Stimulated activated CD4-positive, alpha-beta T cell treated with anti-CD3 and anti-CD28 coated beads, Interleukin-4, amount 100 ng/mL, for 24 hours (primary cell): ENCODE measurements at places on chromosomes 4 and X.

DNA sequence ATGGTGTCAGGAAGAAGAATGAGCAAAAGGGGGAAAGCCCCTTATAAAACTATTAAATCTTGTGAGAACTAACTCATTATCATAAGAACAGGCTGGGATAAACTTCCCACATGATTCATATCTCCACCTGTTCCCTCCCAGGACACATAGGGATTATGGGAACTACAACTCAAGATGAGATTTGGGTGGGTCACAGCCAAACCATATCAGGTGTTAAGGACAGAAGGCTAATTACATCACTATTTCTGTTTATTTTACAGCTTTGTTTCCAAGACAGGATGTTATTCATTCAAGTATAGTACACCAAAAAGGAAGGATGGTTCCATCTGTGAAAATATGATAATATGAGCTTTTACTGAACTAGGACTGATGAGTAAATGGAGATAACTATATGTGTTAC lies 63.7 kb upstream of the ARSJ start:
- DNase-seq = no peak

GRCh38 chr4:26299254-26299882 lies 21.4 kb upstream of the RBPJ start:
- no peak for DNase-seq

GRCh38 chrX:101347859-101348451 lies 587 bp downstream of the TIMM8A start:
- DNase-seq = no peak

- DNase-seq = no peak
Observed at GRCh38 chr4:185429660-185430059, 3.9 kb upstream of the UFSP2 start.

DNA sequence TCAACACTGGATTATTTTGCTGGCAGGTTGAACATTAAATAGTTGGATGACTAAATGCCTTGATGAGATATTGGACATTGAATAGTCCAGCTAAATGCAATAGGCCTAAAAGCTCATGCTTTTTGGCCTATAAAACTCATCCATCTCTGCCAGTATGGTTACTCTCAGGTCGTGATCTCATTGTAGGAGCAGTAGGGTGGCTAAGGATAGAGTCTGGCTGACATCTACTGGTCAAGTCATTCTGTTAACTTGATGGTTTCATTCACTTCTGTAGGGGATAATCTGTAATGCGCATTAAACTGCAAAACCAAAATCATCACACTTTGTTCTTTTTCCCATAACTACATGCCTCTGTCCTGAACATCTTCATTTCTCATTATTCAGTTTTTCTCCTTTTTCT lies 227.0 kb downstream of the DKK2 start:
- no peak for DNase-seq

DNA sequence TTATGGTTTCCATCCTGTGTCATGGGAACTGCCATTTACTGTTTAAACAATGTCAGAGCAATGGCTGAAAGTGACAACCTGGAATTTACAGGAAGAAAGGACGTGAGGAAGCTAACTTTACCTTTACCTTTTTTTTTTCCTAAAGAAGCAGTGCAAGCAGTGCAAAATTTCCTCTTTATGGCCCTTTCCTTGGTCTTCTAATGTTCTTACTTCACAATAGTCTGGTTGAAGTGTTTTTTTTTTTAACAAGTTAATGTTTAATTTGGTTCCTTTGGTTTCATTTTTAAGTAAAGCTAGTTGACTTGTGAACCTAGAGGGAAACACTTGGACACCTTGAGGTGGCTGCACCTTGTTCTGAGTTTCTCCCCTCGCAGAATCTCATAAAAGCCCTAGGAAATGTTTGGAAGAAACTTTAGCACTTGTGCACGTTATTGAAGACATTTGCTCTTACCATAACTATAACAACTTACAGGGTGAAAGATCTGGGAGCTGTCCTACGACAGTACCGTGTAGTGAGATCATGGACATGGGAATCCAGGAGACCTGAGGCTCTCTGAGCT lies 1.8 kb downstream of the SGMS2 start:
- no peak for DNase-seq

DNA sequence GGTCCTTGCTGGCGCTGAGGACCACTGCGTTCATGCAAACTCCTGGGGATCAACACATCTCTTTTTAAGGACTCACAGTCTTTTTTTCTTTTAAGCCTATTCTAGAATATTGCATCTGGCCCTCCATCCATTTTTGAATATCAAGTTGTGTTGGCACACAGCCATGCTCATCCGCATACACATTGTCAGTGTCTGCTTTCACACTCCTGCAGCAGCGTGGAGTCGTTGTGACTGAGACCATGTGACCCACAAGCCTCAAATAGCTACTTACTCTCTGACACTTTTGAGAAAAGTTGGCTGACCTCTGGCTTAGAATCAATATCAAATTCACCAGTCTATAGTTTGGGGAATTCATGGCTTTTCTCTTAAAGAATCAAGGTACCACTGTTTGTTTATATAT lies 191.8 kb upstream of the S100G start:
- DNase-seq = no peak

DNA sequence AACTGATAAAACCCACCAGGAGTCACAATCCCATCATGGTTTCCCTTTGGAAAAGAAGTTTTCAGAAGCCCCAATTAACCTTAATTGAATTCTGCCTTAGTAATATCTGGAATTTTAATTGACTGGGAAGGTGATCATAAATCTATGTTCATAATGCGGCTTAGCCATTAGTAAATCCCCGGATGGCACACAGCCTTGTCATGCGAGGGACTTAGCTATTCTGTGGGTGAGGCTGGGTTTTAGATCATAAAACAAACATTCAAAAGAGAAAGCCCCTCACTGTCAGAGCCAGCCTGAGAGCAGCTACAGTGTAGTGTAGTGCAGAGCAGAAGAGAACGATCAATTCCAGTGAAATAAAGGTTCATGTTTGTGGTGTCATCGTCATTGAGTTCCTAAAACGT lies 124.0 kb upstream of the NOCT start:
- DNase-seq = no peak

- DNase-seq = no peak
Observed at GRCh38 chrX:78593701-78594100, 65.4 kb downstream of the RTL3 start.

DNA sequence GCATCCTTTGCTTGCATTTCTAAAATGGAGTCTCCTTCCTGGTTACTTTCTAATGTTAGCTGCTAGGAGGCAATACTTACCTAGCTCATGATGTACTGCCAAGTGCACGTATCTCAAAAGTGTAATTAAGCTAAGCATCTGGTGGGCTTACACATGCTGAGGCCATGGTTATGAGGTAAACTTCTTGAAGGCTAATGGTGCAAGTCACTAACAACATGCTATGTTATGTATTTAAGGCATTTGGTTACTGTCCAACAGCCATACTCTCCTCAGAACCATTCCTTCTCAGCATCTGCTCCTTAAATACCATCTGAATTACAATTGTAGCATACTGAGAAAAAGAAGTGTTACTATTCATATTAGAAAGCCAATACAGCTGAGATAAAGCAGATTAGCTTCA lies 318.6 kb upstream of the BMP3 start:
- no peak for DNase-seq

- DNase-seq = no peak
Observed at GRCh38 chr4:137627739-137628460, 95.6 kb upstream of the PCDH18 start.

DNA sequence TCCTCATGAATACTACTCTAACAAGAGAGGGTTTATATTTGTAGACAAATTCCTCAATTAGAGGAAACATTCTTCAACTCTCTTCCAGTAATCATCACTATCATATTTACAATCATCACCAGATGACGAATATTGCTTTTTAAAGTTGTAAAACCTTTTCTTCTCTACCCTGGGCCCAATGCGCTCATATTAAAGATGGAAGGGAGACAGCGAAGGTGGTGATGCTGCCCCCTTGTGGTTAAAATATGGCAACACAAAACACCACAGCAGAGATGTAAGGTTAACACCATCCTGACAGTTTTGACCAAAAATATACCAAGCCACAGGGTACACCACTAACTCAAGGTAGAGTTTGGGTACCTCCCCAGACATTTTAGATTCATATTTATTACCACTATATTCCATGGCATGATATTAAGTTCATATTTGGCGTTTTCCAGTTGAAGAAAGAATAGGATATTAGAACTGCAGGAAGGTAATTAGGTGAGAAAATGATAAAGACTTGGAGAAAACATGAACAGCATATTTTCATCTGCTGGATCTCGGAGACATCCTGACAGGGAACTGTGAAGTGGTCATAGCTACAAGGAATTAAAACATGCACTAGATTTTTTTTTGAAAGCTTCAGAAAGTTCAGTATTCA lies 72.8 kb downstream of the SLC9A7 start:
- DNase-seq = peak; percentile 47

DNA sequence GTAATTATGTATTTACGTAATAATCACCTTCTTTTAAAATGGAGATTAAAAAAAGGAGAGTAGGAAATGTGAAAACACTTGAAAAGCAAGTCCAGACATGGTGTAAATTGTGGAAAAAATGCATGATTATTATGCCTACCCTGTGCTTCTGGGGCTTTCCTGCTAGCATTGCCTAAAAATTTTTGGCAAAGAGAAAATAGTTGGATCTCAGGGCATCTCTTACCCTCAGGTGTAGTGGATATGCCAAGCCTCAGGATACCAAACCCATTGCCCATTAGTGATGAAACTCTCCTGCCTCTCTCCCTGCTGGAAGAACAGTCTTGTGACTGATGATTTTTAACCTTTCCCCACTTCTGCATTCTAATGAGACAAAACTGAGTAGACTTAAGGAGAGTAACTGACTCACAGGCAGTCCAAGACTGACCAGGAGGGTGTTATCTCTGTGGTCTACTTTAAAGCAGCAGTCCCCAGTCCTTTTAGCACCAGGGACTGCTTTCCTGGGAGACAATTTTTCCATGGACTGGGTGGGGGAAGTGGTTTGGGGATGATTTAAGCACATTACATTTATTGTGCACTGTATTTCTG lies 174.6 kb downstream of the ZNF330 start:
- DNase-seq = no peak

DNA sequence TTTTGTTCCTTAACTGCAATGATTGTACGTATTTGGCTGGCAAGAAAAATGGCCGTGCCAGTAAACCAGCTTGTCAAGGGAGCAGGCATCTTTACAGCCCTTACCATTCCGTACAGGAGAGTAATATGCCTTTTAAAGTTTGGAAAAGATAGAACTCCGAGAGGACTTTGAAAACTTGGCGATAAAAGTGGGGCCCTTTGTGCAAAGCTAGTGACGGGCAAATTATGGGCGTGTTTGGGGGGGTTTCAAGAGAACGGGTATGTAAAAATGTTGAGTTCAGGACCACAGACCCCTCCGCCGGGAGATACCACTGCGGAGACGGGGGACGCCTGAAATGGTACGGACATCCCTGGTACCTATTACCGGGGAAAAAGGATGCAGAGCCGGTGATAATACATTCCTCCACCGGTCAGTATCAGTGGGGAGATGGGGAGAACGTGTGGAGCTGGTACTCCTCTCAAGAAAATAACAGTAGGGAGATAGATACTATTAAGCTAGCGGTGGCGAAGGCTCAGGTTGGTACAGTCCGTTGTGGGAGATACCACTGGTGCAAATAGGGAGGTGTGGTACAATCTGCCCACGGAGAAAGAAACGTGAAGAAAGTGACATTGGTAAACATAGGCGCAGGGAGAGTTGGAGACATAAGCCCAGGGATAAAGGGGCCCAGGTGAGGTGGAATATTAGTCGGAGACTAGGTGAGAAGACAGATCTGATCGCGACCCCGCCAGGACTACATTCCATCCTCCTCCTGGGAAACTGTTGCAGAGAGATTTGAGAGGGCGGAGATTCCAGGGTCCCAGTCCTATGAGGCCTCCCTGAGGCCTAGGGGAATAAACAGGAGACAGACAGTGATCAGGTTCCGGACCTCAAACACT lies 14.5 kb downstream of the SPACA5 start:
- peak; percentile 78 for DNase-seq

DNA sequence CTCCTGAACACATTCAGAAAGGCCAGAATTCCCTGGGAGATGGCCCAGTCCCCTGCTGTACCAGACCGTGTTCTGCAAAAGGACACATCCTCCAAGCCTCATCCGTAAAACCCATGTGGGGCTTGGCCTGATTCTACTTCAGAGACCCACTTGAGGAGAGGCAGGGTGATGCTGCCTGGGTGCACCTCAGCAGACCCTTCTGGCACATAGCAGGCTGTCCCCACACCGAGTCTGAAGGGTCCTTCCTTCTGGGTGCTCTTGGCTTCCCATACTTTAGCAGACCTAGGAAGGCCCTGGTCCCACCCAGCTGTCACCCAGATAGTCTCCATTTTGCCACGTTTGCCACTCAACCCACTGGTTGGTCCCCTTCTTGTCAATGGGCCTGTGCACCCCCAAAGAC lies 270.1 kb upstream of the AGTR2 start:
- DNase-seq = no peak

- no peak for DNase-seq
Observed at GRCh38 chr4:82017680-82018079, 356.1 kb downstream of the HNRNPD start.

GRCh38 chr4:116320859-116321258 lies 764.5 kb downstream of the TRAM1L1 start:
- DNase-seq = no peak

DNA sequence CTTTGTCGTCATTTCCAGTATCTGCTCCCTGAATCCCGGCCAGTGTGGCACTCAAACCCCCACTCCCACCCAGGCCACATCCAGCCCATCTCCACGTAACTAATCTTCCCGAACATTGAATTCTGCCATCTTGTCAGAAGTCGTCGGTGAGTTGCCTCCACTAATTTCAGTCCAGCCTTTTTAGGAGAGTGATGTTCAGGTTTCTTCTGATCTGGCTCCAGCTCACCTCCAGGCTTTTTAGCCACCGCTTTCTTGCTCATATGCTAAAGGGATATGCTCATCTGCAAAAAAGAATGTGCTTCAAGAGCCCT lies 1.3 kb downstream of the TMEM165 start:
- no peak for DNase-seq

- DNase-seq = no peak
Observed at GRCh38 chr4:17317526-17317925, 194.4 kb downstream of the QDPR start.

DNA sequence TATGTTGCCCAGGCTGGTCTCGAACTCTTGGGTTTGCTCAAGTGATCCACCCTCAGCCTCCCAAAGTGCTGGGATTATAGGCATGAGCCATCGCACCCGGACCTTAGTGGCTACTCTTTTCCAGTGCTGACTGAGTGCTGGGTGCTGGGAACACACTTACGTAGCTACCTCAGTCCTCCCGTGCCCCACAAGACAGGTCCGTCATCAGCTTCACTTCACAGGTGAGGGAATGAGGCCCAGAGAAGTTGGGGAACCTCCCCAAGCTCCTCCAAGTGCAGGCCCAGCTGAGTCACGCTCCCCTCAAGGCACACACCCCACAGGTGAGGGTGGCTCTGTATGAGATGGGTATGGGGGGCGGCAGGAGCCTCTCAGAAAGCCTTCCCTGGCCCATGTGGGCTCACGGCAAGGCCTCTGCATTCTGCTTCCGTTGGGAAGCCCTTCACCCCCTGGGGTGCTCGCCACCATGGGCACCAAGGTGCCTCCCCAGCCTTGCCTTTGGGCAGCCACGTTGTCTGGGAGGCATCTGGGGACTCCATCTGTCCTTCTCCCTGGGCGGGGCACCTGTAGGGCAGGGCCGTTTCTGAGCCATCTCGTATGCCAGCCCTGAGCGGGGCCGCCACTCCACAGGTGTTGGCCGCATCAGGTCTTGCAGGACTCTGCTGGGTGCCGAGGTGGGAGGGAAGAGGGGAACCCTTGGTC lies 28.4 kb downstream of the NSG1 start:
- DNase-seq = no peak
